ENCODE measurements at places on chromosomes 12 and 14.
A peak's percentile ranks its signal among the peaks of the same experiment; 100 is the strongest.

DNA sequence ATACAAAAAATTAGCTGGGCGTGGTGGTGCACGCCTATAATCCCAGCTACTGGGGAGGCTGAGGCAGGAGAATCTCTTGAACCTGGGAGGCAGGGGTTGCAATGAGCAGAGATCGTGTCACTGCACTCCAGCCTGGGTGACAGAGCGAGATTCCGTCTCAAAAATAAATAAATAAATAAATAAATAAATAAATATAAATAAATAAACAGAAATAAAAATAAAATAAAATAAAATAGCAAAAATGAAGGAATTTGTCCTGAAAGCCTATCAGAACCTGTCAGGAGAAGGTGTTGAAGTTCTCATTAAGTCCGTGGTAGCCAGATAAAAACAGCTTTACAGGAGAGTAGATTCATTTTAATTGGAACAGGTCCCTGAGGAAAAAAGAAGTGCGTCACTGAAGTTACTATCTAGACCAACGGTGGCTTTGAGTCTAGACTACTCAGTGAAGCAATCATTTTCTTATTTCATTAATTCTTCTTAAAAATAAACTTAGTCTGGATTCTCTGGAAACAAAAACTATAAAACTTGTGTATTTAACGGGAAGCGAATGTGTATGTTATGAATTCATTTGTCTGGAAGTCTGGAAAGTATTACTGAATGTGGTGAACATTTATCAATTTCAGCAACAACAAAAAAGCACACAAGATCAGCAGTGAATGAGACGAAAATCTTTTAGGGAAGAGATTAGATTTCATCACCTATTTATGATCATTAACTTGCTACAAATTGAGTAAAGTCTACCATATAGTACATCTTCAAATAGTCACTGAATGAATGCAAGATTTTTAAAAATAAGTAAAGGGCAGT is 248.5 kb upstream of the PDE3A start:
- no peak for DNase-seq

DNA sequence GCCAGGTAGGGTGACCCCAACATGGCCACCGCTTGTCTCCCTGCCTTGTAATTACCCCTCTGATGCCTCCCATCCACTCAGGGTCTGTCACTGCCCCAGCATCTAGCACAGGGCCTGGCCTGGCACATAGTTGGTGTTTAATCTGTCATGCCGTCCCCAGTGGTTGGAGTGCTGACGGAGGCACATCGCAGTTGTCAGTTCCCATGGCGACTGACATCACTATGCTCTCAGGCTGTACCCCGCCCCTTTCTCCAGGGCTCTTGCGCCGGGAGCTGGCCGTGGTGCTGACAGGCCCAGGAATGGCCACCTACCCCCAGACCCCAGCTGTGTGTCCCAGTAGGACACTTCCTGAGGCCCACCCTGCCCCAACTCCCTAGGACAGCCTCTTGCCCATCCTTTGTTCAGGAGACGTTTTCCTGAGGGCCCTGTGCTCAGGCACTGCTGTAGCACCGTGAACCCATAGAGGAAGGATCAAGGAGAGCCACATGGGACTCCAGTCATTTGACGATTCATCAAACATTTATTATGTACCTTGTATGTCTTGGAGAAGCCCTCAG is 23.0 kb downstream of the FAM222A start:
- peak; percentile 61 for DNase-seq

DNA sequence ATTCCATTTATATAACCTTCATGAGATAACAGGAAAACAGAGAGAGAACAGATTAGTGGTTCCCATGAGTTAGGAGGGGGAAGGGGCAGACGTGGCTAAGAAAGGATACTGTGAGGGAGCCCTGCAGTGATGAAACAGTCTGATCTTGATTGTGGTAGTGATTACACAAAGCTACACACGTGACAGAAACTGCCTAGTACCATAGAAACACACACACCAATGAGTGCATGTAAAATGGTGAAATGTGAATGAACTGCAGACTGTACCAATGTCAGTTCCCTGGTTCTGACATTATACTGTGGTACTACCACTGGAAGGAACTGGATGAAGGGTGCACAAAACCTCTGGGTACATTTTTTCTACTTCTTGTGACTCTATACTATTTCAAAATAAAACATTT is 36.9 kb downstream of the NRDE2 start:
- DNase-seq = no peak

DNA sequence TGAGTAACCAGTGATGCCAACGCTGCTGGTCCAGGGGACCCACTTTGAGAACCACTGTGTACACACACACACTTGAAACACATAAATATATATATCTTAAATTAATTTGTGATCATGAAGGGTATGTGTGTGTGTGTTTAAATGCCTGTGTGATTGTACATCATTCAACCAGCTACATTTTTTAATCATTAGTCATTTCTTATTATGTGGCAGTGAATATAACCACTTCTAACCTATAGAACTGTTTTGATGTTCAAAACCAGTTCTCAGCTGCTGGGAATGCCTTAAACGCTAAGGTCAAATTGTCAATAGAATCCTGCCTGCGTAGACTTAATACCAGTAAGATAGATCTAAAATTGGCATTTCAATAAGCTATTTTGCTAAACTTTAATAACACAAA is 330.0 kb downstream of the SYT1 start:
- no peak for DNase-seq

DNA sequence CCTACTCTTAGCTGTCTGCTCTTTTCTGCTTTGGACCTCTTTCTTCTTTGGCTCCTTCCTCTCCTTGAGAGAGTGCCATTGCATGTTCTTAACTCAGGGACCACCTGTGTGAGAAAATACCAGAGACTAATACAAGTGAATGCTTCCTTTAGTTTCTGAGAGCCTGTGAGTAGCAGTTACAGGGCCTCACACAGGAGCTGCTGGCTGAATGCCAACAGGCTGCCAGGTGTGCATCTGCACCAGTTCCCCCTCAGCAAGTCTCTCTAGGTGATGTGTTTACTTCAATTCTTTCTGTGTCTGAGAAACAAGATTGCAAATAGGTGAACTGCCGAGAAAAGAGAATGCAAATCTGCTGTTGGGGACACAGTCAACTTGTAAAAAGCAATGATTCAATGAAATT is 108.2 kb downstream of the STXBP6 start:
- DNase-seq = peak; percentile 46

DNA sequence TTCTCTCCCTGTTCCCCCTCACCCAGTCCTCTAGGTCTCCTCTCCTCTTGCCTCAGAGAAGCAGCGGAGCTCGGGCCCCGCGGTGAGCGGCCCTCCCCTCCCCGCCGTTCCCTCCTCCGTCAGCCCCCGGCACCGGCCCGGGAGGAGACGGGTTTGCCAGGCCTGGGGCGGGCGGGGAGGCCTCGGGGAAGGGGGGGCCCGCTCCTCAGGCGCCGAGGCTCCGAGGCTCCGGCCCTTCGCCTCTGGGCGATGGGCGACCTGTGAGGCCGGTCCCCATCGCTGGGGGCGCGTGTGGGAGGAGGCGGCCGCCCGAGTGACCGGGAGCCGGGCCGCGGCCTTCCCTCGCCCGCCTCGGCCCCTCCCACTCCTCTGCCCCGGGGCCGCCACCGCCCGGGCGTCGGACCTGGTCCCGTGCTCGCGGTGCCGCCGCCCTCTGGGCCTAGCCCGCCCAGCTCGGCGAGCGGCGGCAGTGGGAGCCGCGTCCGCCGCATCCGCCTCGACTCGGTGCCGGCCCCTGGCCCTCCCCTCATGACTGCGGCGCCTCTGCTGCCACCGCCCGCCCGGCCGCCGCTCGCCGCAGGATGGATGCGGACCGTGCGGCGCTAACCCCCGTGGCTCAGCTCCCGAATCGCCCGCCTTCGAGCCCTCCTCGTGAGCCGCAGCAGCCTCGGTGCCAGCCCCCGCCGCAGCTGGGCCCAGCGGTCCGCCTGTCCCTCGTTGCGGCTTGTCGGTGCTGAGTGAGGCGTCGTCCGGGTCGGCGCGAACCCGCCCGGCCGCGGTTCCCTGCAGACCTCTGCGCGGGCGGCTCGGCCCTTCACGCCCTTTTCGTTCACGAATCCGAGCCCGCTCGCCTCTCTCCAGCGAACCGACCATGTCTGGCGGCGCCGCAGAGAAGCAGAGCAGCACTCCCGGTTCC is 574 bp downstream of the WNK1 start:
- peak; percentile 61 for DNase-seq

DNA sequence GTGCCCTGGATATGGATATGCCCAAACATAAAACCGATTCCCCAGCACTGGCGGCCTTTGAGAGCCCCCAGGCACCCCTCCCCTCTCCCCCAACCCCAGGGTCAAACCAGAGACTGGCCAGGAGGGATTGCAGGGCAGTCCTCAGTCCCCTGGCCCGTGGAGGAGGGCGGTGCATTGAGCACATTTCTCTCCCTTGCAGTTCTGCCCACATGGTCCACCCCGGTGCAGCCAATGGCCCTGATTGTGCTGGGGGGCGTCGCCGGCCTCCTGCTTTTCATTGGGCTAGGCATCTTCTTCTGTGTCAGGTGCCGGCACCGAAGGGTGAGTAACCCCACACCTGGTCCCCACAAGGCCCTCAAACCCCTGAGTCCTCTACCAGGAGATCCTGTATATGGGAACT is 3.4 kb upstream of the GPR162 start:
- DNase-seq = no peak

DNA sequence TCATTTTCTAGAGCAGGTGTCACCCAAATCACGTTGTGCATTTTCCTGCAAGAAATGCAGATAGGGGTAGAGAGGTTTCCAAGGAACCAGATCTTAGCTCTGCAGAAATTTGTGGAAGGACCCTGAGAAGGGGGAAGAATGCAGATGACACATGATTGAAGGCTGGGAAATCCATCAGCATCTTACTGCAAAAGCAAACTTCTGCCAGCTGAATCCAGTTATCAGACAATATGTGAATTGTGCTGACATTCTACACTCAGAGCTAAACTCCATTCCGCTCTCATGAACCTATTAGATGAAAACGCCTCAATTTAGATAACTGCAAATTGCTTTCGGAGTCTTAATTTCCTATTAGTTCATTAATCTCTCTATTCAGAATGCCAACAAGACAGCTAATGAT is 211.3 kb upstream of the NOS1 start:
- no peak for DNase-seq

DNA sequence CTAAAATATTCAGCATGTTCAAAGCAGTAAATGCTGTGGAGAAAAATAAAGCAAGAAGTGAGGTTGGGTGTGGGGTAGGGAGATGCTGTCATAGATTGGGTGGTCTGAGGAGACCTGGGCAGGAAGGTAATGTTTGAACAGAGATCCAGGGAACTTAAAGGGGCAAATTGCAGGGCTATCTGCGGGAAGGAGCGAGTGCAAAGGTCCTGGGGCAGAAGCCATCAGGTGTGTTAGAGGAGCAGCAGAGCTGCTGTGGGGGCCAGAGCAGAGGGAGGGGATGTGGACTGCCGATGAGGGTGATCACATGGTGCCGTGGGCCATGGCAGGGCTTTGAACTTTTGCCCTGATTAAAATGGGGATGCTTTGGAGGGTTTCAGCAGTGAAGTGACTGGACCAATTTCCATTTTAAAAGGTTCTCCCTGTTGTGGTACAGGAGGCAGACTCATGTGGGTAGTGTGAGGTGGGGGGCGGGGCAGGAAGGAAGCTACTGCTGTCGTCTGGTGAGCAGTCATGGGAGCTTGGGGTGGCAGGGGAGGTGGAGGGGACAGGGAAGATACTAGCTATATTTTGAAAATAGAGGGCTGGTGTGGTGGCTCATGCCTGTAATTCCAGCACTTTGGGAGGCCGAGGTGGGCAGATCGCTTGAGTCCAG is 145.0 kb downstream of the AACS start:
- DNase-seq = no peak

GRCh38 chr12:55795950-55796349 is 21.6 kb downstream of the SARNP start:
- DNase-seq = no peak

DNA sequence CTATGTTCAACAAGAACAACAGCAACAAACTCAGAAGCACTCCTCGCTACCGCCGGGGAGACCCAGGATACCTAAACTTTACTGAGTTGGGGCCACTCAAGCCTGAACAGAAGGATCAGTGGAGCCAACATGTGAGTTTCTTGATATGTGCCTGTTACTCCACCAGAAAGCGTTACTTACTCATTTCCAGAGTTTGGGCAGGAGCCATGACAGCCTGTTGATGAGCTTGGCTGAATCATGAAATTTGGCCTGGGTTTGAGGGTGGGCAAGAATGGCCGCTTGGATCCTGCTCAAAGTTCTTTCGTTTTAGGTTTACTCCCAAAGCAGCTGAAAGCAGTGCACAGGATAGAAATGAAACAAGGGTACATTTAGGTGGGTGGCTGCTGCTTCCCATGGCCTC is 12.0 kb upstream of the GALNT6 start:
- no peak for DNase-seq

DNA sequence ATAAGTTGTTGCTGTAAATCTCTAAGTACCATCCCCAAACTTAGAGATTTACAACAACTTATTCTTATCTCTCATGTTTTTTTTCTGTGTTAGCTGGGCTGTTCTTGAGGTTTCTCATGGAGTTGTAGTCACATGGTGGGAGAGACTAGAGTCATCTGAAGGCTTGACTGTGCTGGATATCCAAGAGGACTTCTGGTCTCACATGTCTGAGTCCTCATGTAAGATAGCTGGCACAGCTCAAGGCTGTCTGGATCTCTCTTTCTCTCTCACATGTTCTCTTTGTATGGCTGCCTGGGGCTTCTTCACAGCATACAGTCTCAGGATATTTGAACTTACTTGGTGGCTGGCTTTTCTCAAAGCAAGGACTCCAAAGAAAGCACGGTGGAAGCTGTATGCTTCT is 63.8 kb downstream of the DACT1 start:
- no peak for DNase-seq

DNA sequence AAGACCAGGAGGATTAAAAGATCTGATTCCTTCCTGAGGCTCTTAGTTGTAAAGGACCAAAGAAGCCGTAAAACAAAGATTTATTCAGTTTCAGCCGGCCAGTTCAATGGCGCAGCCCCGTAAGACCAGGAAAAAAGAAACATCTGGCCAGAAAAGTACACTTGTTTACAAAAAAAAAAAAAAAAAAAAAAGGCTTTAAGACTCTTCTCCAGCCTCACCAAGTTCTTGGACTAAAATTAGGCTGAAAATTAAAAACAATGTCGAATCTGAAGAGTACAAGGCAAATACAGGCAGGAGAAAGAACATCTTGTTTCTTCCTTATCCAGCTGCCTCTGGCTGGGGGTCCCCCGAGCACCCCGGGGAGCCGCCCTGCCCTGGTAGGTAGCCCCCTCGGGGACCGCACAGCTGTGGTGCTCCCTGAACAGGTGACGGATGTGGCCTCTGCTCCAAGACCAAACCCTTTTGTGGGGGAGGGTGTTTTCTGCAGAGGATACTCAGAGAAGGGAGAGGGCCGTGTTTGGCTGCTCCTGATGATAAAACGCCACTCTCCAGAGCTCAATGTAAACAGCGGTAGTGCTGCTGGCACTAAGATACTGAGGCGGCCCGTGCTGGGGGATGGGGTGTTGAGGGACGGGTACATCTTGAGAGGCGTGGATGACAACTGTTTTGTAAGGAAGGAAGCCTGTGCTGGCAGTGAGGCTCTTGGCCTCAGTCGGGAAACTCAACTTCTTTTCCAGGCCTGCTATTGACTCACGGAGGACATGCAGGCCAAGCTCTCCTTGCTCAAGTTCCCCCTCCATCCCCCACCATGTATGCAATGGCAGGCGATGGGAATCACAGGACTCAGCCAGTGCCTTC is 201.0 kb upstream of the DIO3 start:
- DNase-seq = peak; percentile 89

- no peak for DNase-seq
These were observed 9.8 kb downstream of the BCL11B start for GRCh38 chr14:99261912-99262787.

GRCh38 chr14:73234029-73234428 is 3.3 kb upstream of the PAPLN start:
- DNase-seq = no peak

Data from umbilical cord (tissue), 2 donors.